ENCODE measurements at places on chromosomes 12 and 14. TPM values are rescaled to one million over a fixed set of nuclear protein-coding genes. Genes with fewer than 3 reads are reported as not detected.

The BCAT1 gene
- total RNA-seq = 27.7 TPM

The RNASE7 gene
- total RNA-seq = not detected

The P2RX7 gene
- 3.9 TPM for total RNA-seq

The TAS2R14 gene
- 5.2 TPM for total RNA-seq

The SLC35E3 gene
- 8.0 TPM for total RNA-seq

The SRRM4 gene
- total RNA-seq = 0.88 TPM

The PLBD1 gene
- 11.6 TPM for total RNA-seq

Measured in aorta (tissue), 5 donors.